ENCODE measurements at places on chromosomes 2 and 18. TPM values are rescaled to one million over a fixed set of nuclear protein-coding genes. Genes with fewer than 3 reads are reported as not detected.

DNA sequence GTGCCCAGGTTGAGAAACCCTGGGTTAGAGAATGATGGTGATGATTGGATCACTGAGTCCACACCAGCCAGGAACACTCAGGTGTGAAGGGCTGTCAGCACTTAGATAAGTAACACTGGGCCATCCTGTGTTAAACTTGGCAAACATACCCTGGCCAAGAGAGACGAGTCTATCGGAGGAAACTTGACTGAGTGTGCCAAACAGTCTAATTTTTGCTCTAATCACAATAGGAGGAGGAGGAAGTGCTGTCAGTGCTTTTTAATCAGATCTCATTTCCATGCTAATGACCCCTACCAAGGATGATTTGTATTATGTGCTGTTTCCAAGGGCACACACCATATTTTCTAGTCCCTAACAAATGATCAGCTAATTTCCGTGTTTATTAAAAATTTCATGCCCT lies 63.8 kb upstream of the SEC11C start:
- no peak for DNase-seq

Gene BOLL
- total RNA-seq = not detected

Gene MGAT4A
- total RNA-seq = 124 TPM

Gene TMEM17
- total RNA-seq = not detected

DNA sequence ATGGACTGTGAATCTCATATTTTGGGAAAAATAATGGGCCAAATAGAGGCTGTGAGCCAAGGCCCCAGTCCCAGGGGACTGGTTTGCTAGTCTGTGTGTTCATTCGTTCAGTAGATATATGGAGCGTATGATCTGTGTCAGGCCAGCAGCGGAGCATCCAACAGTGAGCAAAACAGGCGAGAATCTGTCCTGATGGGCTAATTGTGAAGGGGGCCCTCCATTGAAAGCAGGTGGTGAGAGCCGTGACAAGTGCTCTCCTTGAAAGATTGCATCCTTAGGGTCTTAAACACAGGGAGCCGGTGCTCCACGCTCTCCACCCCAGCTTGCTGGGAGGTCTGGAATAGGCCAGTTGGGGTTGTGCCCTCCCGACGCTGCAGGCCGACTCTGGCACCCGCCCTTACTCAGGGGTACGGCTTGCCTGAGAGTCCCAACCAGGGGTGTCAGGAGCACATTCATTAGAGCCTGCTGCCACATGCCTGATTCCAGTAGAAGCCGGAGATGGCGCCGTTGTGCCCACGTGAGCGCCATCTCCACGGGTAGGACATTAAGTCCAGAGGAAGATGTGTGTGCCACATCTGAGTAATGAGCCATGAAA lies 213.3 kb downstream of the SH3RF3 start:
- DNase-seq = no peak

DNA sequence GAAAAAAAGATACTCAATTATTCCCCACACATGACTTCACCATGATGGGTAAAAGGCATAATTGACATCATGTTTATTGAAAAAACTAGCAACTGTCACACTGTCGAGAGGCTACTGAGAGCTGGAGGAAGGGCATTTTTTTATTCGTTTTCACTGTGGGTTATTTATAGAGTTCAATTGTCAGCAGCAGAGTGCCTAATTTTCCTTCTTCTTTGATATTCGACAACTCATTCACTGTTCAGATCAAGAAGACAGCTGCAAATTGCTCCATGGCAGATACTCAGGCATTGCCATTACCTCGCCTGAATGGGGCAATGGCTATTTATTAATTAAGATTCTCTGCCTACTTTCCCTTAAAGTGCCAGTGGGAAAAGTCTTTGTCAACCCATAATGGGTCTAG lies 197.5 kb upstream of the NRP2 start:
- DNase-seq = no peak

All from activated naive CD8-positive, alpha-beta T cell treated with anti-CD3 and anti-CD28 coated beads, Interleukin-2, amount 10 ng/mL, durations not matched to agents 7 days and 5 days (primary cell).